ENCODE measurements at places on chromosomes 7 and 10.
A peak's percentile ranks its signal among the peaks of the same experiment; 100 is the strongest.

DNA sequence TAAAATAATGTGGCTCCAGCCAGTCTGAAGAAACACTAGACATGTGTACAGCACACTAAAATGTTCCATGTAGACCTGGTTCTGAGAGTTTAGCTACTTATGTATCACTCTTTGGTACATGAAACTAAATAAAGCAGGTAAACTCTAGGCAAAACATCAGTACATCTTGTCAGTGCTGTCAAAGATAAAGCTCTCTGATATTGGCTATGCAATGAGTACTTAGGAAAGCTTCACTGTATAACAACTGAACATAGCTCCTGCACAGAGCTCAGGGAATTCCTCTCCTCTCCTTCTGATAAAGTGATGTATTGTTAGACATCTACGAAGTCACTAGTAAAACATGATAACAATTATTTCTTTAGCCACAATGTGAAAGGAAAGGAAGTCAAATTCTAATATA, 3.5 kb downstream of the LRRN3 start:
- DNase-seq = no peak

DNA sequence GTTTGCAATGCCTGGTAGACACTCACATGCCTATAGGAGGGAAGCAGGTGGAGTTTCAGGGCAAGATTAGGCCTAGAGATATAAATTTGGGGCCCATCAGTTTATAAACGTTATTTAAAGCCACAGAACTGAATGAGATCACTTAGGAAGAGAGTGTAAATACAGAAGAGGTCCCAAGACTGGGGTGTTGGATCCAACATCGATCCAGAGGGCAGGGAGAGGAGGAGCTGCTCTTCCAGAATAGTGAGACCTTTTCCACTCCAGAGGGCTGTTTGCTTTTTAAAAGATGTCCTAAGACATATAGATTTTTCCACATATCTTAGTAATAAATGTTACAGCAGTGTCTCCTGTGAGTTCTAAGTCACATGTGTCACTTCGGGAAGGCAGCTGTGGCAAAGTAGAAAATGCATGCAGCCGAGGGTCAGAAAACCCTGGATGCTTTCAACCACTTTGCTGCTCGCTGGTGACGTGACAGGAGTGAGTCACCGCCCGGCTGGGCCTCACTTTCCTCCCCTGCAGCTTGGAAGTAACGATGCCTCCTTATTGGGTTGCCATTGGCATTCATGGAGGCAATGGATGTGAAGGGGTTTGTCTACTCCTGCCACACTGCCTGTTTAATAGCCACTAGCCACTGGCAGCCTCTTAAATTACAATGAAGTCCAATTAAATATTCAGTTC, 95.4 kb downstream of the TRIL start:
- DNase-seq = no peak

- peak; percentile 67 for DNase-seq
These were observed 734 bp downstream of the PCLO start for GRCh38 chr7:83161899-83162401.

GRCh38 chr7:64795176-64795575, 948 bp downstream of the ZNF138 start:
- no peak for DNase-seq

GRCh38 chr10:132910901-132911785, 31.2 kb downstream of the CFAP46 start:
- DNase-seq = no peak

DNA sequence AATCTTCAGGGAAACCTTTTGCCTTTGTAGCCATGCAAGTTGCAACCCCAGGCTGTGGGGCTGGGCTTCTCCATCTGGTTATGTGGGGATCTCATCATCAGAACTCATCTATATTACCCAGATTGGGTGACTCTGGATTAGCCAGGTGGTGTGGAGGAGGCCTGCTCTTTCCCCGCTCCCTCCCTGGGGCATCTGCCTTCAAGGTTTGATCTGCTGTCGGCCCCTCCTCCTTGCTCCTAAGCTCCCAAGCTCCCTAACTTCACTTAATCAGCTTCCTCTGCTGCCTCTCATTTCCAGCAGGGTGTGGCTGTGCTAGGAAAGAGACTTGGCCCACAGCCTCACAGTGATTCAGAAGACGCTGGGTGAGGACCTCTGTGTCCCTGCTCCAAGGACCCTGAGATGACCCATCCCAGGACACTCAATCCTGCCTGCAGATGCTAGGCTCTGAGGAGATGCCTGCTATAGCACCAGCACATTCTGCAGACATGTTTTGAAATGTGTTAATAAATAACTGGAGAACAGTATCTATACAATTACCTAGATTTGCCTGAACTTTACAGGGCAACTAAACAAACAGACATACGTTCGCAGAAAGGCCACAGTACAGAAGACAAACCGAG, 392.1 kb upstream of the PODXL start:
- DNase-seq = no peak

All from NCI-H526 (cell line).